ENCODE measurements at places on chromosomes 2 and 18.

DNA sequence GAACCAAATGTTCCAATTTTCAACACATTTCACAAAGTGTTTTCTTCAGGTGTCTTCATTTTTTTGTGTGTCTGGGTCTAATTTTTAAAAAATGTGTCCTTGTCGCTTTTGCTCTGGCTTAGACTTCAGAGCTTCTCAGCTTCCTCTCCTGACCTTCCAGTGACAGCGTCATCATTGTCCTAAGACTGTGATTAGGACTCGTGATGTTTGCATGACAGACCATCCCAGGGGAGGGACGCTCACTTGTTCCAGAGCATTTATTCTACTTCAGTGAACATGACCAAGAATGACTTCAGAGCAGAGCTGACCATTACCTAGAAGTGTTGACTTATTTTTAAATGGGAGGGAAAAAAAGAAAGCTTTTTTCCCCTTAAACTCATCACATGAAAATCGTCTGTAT is 591.9 kb downstream of the IRS1 start:
- DNase-seq: no peak

- DNase-seq: no peak
These were observed at the start of gene DPP4 for GRCh38 chr2:162073888-162074631. Gene DPP4, minus strand, starts transcription at chr2:162074215. Its CDS starts 234 bp downstream, at chr2:162073981.

- DNase-seq: no peak
These were observed 93.8 kb downstream of the NRP2 start for GRCh38 chr2:205776139-205776538.

- no peak for DNase-seq
These were observed 54.1 kb upstream of the CAB39 start for GRCh38 chr2:230658577-230658876.

DNA sequence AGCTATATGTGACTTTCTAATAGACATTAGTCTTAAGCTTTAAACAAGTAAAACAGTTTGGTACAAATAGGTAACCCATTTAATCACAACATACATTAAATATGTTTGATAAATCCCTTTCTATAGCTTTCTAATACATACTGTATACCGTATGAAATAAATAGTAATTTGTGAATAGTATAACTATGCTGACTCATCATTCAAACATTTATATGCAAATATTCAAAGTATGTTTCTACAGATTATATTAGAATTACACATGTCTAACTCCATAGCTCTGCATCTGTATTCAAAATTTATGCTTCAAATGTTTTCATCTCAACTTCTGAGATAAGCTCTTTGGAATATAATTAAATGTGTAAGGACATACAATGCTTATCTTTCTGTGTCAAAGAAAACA is 142.7 kb upstream of the ZNF804A start:
- DNase-seq: no peak

DNA sequence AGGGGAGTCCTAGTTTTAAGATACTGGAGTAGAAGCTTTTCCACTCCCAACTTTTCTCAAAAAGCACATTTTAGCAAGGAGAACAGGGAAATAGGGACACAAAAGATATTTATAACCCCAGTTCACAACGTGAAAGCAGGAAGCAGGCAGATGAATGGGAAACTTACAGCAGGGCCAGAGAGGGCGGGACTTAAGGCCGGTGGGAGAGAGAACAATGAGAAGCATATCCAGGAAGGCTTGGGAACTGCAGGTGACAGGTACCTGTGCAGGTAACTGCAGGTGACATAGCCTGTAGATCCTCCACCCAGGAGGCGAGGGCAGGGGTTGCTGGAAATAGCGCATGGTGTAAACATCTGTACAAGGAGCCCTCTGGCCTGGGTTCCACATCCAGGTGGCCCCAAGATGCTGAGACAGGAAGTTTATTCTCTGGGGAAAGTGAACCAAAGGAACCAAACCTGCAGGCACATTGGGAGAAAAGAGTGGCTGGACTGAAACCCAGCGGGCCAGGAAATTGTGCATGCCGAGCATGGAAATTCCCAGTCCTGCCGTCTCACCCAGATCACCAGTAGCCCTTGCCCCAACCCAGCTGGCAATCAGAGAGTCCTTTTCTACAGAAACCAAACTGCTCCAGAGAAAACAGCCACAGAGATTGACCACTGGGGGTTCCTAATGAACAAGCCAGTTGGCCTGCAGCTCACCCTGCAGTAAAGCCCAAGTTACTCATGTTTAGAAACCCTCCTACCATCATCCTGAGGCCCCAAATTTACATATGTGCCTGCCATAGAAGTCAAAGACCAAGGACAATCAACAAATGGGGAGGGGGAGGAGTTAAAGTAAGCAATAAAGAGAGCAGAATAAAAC is 24.3 kb upstream of the COL6A3 start:
- peak; percentile 82 for DNase-seq

DNA sequence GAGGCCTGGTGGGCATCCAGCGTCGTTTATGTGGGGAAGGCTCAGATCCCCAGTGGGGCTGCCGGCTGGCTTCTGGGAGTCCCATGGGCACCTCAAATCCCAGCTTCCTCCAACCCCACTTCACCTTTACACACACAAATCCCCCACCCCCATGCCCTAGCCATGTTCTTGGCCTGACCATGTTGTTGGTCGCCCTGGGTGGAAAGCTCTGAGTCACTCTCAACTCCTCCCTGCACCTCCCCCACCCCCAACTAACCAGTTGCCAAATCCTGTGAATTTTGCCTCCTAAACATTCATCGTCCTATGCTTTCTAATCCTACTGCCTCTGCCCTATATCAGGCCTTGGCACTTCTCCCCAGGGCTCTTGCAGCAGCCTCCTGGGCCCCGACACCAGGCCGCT is 6.4 kb downstream of the TNS1 start:
- DNase-seq: no peak

- no peak for DNase-seq
These were observed 10.6 kb downstream of the HTRA2 start for GRCh38 chr2:74540291-74540690.

DNA sequence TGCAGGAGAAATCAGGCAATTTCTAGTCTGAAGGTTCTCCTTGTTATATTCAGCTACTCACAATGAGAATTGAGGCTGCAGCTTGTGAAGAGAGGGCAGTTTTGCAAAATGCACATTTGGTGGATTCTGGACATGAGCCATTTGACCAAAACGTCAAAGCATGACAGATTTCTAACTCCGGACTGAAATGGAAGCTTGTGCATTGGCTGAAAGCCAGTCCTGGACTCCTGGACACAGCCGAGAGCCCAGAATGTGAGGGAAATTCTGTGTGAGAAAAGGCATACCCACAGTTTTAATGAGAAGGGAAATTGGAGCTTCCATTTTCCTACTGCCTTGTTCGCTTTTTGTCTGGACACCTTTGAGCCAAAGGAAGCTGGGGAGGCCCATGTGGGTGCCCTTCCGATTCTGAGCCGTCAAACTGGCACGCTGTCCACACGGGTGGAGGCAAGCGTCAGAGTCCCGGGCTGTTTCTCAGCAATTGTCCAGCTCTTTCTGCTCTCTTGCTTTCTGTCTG is 23.7 kb upstream of the ROCK2 start:
- no peak for DNase-seq

GRCh38 chr2:38074058-38074763 is 1.7 kb downstream of the CYP1B1 start:
- DNase-seq: no peak

DNA sequence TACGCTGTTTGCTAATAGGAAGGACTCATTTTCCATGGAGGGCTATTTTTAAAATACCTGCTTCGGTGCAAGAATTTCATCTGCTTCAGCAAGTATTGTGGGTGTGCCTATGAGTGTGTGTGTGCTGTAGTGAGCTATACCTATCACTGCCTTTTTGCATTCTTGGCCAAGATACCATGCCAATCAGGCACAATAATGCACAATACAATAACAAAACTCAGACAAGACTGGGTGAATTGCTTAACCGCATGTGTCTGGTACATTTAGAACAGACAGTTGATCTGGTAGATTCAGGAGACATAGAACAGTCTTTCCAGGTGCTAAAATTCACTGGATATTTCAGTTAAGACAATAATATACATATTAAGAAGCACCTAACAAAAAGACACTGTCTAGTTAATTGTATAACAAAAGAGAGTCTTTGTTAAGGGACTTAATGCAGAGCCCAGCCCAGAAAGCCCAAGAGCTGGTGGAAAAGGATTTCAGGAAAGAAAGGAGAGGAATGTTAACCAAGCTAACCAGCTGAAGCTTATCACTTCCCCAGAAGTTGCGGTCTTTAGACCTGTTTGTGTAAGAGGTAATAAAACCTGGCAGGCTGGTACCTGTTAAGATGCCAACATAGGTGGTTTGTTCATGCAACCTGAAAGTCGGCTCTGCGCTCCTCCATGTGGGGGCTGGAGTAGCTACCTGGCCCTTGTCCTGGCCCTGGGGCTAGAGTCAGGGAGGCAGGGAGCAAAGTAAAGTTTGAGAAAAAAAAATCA is 153.3 kb upstream of the RBMS1 start:
- no peak for DNase-seq

DNA sequence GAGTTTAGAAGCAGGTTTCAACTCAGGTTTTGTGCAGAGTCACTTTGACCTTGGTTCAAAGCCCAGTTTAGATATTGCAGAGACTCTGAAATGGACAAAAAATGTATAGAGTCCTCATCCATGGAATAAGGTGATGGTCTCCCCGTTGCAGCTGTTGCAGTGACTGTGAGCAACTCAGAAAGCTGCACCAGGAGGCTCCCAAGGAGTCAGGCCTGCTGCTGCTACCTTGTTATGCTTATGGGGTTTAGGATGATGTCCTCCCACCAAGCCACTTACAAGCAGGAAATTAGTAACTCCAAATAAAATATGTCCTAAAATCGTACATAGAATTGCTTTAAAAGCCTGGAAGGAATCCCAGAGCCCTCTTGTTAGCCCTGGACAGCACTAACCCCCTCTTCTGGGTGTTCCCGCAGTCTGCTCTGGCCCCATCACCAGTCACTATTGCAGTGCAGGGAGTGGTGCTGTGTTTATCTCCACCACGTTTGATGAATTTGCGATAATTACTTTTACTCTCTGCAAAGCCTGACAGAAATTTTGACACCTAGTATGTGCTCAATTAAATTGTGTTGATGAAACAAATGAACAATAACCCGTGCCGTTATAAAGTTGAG is 189.0 kb downstream of the CNTNAP5 start:
- no peak for DNase-seq

GRCh38 chr18:21408681-21409080 is 166.6 kb downstream of the GREB1L start:
- DNase-seq: no peak

GRCh38 chr18:24736662-24737330 is 276.4 kb downstream of the HRH4 start:
- no peak for DNase-seq

GRCh38 chr2:235230821-235231601 is 262.8 kb upstream of the AGAP1 start:
- DNase-seq: no peak

DNA sequence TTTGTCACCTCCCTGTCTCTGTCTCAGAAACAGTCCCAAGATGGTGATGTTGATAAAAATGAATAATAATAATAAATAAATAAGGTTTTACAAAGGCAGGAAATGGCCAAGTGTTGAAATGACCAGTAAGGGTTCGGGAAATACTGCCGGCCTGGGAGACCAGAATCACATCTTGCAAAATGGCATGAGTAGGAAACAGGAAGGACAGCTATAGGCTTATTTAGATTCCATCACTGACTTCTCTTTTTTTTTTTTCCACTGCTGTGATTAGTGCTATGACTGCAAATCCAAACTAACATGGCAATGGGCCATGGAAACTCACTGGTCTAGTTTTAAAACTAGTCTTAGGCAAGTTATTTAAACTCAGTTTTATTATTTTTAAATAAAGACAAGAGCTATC is 60.6 kb downstream of the SCN1A start:
- no peak for DNase-seq

GRCh38 chr18:67362906-67363305 is 153.6 kb downstream of the DSEL start:
- DNase-seq: no peak

DNA sequence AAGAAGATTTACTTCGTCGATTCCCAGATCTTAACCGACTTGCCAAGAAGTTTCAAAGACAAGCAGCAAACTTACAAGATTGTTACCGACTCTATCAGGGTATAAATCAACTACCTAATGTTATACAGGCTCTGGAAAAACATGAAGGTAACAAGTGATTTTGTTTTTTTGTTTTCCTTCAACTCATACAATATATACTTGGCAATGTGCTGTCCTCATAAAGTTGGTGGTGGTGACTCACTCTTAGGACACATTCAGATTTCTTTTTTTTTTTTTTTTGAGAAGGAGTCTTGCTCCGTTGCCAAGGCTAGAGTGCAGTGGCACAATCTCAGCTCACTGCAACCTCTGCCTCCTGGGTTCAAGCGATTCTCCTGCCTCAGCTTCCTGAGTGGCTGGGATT is 26.8 kb downstream of the MSH2 start:
- no peak for DNase-seq

DNA sequence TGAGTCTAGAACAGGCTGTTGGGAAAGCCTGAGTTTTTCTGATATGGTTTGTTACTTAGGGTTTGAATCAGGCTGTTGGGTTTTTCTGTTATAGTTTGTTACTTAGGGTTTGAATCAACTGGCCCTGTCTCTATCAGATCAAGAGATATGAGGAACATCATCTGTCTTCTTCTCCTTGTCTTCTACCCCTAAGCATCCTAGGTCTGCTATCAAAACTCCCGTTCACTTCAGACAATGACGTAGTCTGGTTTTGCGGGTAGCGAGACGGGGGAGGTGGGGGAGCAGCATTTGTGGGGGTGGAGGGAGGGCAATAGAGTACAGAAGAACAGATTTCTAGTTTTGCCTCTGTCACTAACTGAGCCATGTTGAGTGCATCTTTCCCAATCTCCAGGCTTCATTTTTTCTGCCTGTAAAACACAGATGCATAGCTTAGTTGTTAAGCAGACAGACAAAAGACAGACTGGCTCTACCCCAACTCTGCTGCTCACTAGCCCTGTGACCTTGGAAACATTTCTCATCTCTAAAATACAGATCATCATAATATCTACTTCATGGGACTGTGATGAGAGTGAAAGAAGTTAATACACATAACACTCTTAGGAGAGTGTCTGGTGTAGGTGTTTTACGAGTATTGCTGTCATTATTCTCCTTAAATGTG is 9.1 kb downstream of the TNP1 start:
- no peak for DNase-seq

- DNase-seq: no peak
These were observed 83.7 kb upstream of the ZNF397 start for GRCh38 chr18:35157181-35157580.

GRCh38 chr2:235958221-235958930 is 209.8 kb downstream of the GBX2 start:
- no peak for DNase-seq

GRCh38 chr2:94986392-94986963 is 39.0 kb upstream of the MAL start:
- peak; percentile 10 for DNase-seq

DNA sequence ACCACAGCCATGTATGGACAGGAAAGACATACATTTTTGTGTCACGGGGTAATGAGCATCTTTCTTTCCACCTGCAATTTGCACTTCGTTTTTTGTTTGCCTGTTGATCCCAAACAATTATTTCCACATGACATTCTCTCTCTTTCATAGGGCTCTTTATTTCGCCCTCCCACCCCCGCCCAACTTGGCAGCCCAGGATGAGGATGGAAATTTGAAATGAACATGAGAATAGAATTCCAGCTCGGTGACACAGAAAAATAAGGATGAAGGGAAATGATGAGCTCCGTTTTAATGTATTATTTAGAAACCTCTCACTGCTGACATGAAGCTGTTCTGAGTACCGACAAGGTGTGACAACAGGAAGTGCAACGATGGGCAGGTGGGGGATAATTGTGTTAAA is 443.3 kb downstream of the SOCS6 start:
- DNase-seq: no peak
